Fibroblast of lung (primary cell): ENCODE measurements at places on chromosomes 6 and 20.

- no peak for DNase-seq
Measured at GRCh38 chr6:50834929-50835410, 16.3 kb downstream of the TFAP2B start.

DNA sequence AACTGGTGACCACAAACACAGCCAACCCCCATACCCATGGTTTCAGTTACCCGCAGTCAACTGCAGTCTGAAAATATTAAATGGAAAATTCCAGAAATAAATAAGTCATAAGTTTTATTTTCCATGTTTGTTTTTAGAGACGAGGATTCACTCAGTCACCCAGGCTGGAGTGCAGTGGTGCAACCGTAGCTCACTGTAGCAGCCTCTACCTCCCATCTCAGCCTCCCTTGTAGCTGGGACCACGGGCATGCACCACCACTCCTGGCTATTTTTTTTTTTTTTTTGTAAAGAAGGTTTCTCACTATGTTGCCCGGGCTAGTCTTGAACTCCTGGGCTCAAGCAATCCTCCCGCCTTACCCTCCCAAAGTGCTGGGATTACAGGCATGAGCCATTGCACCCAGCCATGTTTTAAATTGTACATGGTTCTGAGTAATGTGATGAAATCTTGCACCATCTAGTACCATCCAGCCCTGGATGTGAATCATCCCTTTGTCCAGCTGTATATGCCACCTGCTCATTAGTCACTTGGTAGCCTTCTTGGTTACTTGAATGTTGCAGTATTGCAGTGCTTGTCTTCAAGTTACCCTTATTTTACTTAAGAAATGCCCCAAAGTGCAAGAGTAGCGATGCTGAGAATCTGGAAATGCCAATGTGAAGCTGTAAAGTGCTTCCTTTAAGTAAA lies 14.5 kb downstream of the CSNK2A1 start:
- peak; percentile 90 for DNase-seq

GRCh38 chr6:52019092-52019491 lies 68.3 kb downstream of the PKHD1 start:
- DNase-seq, result no peak

- peak; percentile 94 for DNase-seq
Measured at GRCh38 chr6:111589366-111589765, 16.3 kb downstream of the TRAF3IP2 start.

- DNase-seq, result no peak
Measured at GRCh38 chr6:163014736-163015135, 287.0 kb downstream of the PACRG start.

- DNase-seq, result peak; percentile 65
Measured at GRCh38 chr6:20876036-20876435, 341.8 kb downstream of the CDKAL1 start.

GRCh38 chr6:90365002-90365401 lies 68.4 kb upstream of the BACH2 start:
- DNase-seq, result no peak

- no peak for DNase-seq
Measured at GRCh38 chr6:142303176-142303533, 1.3 kb downstream of the ADGRG6 start.

DNA sequence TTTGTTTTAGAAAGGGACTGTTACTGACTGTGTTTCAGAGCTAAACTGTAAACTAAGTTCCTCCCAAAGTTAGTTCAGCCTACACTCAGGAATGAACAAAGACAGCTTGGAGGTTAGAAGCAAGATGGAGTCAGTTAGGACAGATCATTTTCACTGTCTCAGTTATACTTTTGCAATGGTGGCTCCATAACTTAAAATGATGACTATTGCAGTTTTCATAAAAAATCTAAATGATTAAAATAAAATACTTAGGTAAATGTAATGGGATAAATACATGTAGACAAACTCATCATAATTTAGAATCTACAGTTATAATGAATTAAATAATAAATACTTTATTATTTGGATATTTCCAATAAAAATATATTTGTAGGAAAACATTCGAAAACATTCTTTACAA lies 590.6 kb downstream of the EPHA7 start:
- no peak for DNase-seq

DNA sequence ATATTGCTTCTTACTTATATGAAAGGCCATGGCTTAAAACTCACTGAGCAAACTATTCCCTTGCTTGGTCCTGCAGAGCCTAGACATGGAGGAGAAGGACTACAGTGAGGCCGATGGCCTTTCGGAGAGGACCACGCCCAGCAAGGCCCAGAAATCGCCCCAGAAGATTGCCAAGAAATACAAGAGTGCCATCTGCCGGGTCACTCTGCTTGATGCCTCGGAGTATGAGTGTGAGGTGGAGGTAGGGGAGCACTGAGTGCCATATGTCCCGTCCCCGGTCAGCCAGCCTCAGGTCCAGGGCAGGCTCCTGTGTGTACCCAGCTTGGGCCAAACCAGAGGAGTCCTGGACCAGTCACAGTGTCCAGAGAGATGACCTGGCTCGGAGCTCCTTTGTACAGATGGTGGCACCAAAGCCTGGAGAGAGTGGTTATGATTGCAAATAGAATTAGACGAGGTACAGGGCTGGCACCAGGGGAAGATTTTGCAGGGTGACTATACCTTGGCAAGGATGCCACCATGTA lies 21.0 kb downstream of the EPB41L1 start:
- DNase-seq, result no peak

GRCh38 chr6:39947611-39948068 lies 13.4 kb upstream of the MOCS1 start:
- no peak for DNase-seq

- DNase-seq, result no peak
Measured at GRCh38 chr6:31321005-31321707, 35.8 kb downstream of the HLA-B start.

DNA sequence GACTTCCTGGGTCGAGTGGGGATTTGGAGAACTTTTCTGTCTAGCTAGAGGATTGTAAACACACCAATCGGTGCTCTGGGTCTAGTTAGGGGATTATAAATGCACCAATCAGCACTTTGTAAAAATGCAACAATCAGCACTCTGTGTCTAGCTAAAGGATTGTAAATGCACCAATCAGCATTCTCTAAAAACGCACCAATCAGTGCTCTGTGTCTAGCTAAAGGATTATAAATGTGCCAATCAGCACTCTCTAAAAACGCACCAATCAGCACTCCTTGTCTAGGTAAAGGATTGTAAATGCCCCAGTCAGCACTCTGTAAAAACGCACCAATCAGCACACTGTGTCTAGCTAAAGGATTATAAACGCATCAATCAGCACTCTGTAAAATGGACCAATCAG lies 209.0 kb upstream of the SLC35B3 start:
- no peak for DNase-seq

- DNase-seq, result no peak
Measured at GRCh38 chr6:65646544-65646943, 60.5 kb downstream of the EYS start.
